ENCODE measurements at places on chromosomes 13 and 19.

- no peak for DNase-seq
These were observed 507.8 kb downstream of the TBC1D4 start for GRCh38 chr13:74973935-74974879.

DNA sequence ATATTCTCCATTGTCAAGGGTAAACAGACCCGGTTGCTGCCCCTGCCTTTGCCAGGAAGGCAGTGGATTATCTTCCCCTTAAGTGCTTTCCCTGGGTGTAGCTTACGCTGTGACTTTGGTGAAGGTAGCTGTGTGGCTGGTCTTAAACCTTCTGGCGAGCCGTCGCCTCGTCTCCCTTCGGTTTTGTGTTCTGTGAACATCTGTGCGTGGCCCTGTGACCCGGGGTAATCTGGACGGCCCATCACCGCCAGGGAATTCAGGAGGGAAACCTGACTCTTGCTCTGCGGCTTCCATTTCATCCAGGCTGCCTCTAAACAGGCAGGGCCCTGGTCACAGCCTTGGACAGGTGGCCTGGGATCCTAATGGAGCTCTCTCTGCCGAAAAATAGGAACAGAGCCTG, 78.7 kb downstream of the SHISA2 start:
- no peak for DNase-seq

DNA sequence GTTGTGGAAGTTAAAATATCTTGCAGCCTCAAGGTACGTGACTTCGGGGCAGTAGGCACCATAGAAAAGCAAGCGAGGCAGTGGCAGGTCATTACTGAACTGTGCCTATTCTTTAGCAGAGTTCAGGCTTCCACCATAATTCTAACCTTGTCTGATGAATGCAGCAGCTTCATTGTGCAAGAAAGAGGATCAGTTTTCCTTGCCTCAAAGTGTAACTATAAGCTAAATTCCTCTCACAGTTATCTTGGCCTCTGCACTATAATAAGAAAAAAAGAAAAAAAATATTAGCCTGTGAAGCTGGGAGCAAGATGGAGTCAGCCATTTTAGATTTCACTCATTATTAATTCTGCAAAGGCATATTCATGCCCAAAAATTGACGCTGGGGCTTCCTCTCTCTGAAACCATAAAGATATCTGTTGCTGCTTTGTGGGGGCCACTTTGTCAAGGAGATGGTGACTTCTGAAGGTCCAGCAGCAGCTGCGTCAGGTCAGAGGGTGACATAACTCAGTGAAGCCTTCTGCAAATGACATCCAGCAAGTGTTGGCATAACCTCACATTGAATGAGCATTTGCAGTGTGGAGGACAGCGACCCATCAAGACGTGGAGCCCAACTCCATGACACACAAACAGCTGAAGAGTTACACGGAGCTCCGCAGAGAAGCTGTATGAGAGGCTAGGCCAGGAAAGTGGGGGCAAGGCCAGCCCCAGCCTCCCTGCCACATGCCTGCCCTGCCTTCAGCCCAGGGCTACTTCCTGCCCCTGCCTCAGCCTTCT, 23.1 kb upstream of the SACS start:
- DNase-seq: no peak

- DNase-seq: no peak
These were observed 28.8 kb upstream of the MCF2L start for GRCh38 chr13:112940236-112940635.

GRCh38 chr13:69856331-69856730, 251.3 kb upstream of the ATXN8OS start:
- no peak for DNase-seq

- DNase-seq: no peak
These were observed 45.3 kb downstream of the NFIC start for GRCh38 chr19:3411636-3412035.

DNA sequence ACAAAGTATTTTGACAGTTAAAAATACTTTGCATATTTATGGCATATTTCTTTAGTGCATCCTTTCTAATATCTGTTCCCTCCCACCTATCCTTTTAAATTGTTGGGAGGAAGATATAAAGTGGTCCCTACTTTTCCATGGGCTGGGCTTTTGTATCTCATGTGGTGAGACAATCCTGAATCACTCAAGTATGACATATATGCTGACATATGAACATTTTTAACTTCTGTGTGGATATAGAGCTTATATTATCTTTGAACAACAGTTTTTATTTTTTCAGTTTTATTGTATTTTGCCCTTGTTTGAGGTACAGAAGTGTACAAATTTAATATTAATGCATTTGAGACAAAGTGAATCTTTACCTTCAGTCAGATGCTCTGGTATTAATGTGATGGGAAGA, 3.4 kb downstream of the ZMYM2 start:
- no peak for DNase-seq

DNA sequence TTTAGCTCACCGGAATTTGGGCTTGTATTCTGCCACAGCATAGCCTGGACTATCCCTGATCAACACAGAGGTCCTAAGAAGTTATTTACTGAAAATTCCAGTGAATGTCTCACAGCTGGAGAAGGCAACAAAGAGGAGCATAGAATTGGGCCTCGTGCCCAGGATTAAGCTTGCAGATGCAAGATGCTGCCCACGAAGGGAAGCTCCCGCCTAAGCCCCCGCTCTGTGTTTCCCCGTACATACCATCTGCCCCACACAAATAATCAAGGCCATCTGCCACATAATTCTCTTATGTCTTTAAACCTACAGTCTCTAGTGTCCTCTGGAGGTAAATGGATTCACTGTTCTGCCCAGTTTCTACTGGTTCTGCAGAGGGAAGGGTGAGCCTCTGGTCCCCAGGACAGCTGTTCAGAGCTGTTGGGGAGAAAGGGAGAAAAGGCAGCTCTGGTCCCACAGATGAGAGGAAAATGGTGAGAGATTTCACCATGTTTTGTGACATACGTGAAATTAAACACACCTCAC, 7.4 kb upstream of the TPP2 start:
- no peak for DNase-seq

GRCh38 chr19:10388957-10389356, 8.6 kb upstream of the TYK2 start:
- DNase-seq: peak; percentile 78

DNA sequence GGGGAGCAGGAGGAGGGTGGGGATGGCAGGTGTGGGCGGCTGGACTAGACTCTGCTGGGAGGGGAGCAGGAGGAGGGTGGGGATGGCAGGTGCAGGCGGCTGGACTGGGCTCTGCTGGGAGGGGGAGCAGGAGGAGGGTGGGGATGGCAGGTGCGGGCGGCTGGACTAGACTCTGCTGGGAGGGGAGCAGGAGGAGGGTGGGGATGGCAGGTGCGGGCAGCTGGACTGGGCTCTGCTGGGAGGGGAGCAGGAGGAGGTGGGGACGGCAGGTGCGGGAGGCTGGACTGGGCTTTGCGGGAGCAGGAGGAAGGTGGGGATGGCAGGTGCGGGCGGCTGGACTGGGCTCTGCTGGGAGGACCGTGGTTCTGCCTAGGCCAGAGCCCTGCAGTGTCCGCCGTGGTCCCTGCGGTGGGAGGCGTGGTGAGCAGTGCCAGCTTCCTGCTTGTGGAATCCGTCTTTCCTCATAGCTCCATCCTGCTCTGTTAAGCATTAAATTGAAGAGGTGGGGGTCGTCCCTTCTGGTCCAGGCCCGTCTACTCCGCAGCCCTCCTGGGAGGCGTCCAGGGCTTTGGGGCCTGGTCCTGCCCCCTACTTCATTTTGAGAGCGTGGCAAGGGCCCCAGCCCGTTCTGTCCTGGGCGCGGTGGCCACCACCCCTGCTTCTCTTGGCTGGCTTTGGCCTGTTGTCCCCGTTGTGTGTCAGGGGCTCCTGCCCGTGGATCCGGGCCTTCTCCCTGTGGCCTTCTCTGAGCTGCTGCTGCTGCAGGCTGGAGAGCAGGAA, 4.7 kb downstream of the SPPL2B start:
- DNase-seq: no peak

GRCh38 chr19:31947436-31948115, 397.8 kb upstream of the ZNF507 start:
- DNase-seq: no peak

- no peak for DNase-seq
These were observed 13.1 kb upstream of the FOXO1 start for GRCh38 chr13:40679480-40679985.

DNA sequence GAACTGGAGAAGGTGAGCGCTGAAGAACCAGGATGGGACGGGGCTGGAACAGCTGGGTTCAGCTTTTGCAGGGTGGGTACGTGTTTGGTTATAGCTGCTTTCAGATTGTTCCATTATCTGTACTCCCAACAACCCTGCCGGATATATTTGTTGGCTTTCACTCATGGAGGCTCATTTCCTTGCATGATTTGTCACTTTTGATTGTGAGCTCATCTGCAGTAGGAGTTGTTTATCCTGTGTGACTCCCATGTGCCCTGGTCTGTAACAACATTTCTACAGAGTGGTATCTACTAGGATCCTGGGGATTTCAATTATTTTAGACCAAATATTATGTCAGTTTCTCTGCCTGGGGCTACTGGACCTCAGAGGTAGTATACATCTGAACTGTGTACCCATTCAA, 5.4 kb downstream of the ARL11 start:
- DNase-seq: no peak

DNA sequence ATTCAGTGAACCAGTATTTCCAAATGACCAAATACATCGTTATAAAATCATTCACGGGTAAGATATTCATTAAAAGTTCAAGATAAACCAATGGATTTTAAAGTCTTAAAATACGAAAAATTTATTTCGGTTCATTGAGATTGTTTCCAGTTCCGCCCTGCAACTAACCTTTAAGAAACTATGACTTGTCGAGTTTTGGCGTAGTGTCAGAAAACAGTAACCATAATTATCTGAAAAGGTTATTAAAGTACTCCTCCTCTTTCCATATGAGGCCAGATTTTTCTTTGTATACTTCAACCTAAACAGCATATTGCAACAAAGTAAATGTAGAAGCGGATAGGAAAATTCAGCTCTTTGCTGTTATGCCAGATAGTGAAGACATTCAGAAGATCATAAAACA, 26.1 kb downstream of the LPAR6 start:
- DNase-seq: no peak

DNA sequence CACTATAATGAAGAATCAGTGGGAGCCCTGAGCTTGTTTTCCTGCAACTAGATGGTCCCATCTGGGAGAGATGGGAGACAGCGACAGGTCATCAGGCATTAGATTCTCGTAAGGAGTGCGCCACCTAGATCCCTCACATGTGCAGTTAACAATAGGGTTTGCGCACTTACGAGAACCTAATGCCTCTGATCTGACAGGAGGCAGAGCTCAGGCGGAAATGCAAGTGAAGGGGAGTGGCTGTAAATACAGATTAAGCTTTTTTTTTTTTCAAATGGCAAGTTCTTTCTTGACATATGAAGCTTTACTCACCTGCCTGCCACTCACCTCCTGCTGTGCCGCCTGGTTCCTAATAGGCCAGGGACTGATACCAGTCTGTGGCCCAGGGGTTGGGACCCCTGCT, 14.4 kb downstream of the CDC16 start:
- no peak for DNase-seq

DNA sequence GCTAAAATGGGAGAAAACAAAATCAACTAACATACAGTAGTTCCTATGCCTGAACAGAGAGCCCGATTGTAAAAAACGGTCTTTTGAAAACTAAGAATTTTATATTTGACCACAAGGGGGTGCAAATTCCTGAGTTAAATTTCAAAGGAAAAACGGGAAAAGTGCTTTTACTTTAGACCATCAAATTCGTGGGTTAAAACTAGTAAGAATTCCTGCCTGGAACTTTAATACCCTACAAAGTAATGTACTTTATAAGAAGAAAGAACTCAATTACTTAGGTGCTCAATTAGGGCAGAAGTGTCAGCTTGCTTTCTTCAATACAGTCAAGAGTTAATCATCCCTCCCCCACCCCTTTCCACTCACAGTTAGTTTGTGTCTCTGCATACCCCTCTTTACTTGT, 69.8 kb downstream of the KCNRG start:
- no peak for DNase-seq

GRCh38 chr19:3604987-3605343, 1.7 kb downstream of the TBXA2R start:
- DNase-seq: no peak

- no peak for DNase-seq
These were observed 374.5 kb downstream of the KCNRG start for GRCh38 chr13:50389726-50390125.

- DNase-seq: no peak
These were observed 3.4 kb upstream of the ASPDH start for GRCh38 chr19:50516964-50517703.

- no peak for DNase-seq
These were observed 12.4 kb downstream of the GRTP1 start for GRCh38 chr13:113351514-113352026.

DNA sequence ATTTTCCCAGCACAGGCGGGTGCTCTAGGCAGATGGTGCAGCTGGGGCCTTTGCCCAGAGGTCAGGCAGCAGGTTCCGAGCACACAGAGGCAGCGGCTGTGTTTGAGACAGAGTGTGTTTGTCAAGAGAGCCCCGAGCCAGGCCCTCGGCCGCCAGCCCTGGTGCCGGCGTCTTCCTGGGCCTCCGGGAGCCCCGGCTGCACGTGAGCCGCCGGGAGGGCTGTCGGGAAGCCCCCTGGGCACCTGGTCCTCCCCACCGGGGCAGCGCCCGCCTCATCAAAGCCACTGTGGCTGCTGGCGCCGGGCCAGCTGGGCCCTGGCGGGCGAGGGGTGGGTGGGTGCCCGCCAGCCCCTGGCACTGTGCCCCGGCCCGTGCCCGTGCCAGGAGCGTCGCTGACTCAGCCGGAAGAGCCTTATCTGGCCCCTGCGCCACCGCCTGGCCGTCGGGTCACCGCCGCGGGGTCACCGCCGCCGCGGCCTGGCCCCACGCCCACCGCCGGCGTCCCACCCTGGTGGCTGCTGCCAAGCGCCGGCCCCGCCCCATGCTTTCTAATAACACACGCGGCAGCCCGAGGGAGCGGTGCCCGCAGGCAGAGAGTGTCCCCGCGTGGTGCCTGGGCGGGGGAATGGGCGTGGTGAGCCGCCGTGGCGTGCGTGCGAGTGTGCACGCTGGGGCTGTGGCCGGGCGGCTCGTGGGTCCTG, 14.9 kb downstream of the ARID3A start:
- no peak for DNase-seq

GRCh38 chr19:30695171-30695875, 323.1 kb downstream of the ZNF536 start:
- no peak for DNase-seq

DNA sequence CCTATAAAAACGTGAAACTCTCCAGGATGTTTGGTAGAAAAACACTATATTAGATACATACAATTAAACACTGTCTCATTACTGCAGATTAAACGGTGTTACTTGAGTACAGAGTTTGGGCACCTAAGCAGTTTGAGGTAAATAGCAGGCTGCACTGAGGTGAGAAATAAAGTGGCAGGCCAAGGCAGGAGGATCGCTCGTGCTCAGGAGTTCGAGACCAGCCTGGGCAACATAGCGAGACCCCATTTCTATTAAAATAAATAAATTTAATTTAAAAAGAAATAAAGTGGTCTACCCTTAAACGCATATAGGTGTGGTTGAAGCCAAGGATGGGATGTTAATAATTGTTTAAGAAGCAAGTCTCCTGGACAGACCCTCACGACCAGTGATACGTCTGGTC, 1.2 kb downstream of the PSPC1 start:
- peak; percentile 9 for DNase-seq

DNA sequence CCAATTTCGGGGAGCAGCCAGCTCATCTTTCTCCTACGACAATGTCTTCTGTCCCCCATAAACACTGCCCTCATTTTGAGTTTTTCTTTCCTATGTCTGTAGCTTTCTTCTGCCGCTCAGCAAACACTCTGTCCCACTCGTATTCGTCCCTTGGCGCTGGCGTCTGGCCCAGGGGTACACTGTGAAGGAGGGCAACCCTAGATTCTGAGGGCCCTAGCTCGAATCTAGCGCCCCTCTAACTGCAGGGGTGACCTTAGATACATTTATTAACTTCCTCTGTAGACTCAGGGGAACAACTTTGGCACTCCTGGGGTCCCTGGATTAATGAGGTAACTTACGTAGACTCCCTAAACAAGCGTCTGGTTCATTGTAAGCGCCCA, 677 bp upstream of the LRCH1 start:
- DNase-seq: no peak
